ENCODE measurements at places on chromosomes 11 and 22.

DNA sequence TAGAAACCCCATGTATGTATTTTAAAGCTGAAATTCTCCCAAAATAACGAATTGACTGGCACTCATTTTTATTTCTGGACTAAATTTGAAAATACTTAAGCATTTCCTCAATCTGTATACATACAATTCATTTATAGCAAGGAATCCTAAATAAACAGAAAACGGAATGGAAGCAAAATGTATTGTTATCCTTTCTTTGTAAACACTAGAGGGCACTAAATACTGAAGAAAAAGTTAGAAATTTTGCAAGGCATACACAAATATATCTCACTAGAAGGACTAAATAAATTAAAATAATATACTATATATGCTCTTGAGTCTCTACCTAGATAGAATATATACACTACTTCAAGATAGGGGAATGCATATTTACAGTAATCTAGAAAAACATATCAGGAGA is 23.1 kb upstream of the ANO5 start:
- peak; percentile 15 for DNase-seq

- DNase-seq, result no peak
Observed at GRCh38 chr22:17820879-17821439, 46.7 kb upstream of the BID start.

DNA sequence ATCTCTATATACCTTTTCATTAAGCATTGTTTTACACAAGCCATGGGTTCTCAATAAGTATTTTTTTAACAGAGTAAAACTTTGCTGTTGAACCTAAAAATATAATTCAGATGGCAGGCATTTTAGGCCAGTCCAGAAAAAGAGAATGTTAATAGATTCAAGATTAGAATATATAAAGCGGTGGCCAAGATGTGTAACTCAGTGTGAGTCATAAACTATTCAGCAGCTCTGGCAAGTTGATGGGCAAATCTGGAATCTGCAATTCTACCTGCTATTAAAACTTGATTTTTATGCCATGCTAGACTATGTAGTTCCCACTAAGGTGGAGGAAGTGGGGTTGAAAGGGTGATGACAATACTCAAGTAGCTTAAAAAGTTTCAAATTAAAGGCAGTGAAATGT is 45.4 kb downstream of the CASP12 start:
- DNase-seq, result no peak

GRCh38 chr11:18697576-18697975 is 1.0 kb upstream of the TMEM86A start:
- DNase-seq, result no peak

DNA sequence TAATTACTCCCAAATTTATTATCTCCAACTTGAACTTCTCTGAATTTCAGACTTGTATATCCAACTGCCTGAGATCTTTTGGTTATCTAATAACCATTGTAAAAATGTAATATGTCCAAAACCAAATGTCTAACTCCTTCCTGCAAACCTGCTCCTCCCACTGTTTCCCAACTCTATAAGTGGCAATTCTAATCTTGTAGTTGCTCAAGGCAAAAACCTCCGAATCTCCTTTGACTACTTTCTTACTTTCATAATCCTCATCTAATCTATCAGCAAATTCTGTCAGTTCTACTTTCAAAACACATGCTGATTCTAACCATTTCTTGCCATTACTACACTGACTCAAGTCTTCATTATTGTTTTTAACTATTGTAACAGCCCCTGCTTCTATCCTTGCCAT is 55.7 kb downstream of the FAM168A start:
- no peak for DNase-seq

DNA sequence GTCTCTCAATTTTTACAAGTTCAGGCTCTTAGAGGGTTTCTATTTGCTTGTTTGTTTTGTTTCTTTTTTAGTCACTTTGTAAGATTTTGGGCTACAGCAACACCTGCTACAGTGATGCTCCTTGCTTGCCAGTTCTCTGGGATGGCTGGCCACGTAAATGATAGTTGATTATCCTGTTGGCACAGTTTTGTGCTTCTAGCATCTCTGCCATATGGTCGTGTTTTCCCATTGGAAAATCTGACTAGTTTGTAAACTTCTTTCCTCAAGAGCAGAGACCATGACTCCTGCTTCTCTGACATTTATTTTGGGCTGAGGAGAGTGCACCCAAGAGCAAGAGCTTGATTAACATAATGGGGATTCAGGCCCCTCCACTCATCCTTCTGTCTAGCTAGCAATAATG is 1621.6 kb upstream of the RAG2 start:
- no peak for DNase-seq

- DNase-seq, result no peak
Observed at GRCh38 chr11:544817-545166, 7.5 kb downstream of the LRRC56 start.

DNA sequence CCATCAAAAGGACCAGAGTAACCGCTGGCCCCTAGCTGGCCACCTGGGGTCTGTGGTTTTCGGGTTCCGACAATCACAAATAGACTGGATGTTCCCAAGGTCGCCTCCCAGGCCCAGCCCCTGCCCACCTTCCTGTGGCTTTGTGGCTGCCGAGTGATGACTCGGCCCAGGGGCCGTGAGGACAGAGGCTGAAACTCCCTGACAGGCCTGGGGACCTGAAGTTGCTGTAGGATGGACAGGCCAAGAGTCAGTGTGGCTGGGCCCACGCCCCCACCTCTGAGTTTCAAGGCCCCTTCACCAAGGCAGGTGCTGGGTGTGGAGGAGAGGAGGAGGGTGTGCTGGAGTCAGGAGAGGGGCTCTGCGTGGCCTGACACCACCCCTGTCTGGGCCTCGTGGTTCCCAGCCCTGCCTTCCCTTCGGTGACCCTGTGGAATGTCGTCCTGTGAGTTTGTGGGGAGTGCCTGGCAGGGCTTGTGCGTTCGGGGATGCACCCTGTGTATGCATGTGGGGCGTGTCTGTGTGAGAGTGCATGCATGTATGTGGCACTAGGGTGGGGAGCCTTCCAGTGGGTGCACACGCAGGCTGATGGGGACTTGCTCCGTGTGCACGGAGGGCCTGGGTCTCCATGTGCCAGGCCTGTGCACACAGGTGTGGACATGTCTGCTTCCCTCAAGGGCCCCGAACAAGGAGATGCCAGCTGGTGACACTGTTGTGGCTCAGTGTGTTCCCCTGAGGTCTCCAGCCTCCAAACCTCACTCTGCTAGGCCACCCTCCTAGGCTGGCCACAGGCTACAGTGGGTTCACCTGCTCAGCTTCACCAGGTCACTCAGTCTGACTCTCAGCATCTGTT is 8.4 kb upstream of the MGAT3 start:
- no peak for DNase-seq

DNA sequence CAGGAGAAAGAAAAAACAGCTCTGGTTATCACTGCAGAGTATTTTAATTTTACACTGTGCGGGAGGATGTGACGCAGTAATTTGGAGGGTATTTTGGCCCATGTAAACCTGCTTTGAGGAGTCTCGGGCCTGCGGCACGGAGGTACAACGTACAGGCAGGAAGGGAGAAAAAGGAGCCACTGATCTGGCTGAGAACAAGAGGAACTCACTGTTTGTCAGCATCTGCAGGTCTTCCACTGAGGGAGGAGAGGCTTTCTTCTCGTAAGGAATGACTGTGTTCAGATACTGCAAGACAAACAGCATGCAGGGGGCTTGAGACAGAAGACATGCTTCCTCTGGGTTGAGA is 44.0 kb downstream of the FEZ1 start:
- no peak for DNase-seq

GRCh38 chr22:40009292-40009774 is 14.6 kb downstream of the FAM83F start:
- DNase-seq, result no peak

DNA sequence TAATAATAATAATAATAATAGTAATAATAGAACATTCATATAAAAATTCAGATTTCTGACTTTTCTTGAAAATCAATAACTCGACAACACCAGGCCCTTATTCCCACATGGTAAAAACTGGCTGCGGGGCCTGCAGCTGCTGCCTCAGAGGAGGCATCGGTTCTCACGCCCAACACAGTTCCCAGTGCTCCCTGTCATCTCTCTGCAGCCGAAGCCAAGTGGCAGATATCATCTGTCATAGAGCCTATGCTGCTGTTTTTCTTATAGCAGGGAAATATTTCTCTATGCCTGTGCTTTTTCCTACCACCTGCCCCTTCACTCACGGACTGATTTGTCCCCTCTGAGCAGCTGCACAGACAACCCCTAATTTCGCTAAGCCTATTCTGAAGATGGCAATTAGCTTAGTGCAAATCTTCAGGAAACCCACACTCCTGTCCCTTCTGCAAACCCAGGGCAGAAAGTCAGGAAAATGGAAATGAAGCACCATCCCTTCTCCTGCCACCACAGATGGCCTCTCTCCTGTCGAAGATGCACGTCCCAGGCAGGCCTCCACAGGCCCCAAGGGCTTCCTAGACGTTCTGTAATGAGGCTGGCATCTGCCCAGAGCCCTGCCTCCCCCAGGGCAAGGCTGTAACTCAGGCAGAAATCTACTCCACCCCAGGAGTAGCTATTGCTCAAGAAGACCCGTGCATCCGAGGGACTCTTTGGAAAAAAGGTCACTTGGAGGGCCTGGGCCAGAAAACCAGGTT is 66.7 kb downstream of the SYN3 start:
- peak; percentile 49 for DNase-seq

- no peak for DNase-seq
Observed at GRCh38 chr11:2772544-2773031, 72.8 kb upstream of the KCNQ1OT1 start.

GRCh38 chr11:79152511-79152910 is 288.3 kb downstream of the TENM4 start:
- DNase-seq, result no peak

- no peak for DNase-seq
Observed at GRCh38 chr11:128482512-128483191, 104.7 kb downstream of the ETS1 start.
